ENCODE measurements at places on chromosomes 3 and 15.

DNA sequence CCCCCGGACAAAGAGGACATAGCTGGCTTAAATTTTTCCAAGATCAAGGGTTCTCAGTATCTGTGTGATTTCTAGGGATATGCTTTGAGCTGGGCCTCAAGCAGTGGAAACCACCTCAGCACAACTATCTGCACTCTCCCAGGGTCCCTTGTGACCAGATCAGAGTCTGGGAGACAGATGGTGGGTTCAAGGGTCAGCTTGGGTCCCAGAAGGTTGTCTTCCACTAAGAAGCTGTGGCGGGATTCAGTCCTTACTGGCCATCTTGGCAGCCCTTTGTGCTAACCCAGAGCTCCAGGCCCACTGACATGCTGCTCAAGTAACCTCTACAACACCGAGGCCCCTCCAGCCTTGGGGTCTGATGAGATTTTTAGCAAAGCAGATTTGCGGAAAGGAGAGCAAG, 2.7 kb downstream of the INSYN1 start:
- no peak for DNase-seq

DNA sequence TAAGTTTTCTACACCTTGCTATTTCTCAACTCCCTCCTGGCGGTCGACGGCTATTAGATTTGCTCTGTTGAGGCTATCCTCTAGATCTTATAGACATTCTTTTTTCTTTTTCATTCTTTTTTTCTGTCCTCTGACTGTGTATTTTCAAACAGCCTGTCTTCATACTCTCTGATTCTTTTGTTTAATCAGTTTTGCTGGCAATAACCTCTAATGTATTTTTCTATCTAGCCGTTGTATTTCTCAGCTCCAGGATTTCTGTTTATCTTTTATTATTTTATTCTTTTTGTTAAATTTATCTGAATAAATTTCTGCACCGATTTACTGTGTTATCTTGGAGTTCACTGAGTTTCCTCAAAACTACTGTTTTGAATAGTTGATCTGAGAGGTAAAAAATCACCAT, 31.5 kb downstream of the NLGN1 start:
- DNase-seq: no peak

DNA sequence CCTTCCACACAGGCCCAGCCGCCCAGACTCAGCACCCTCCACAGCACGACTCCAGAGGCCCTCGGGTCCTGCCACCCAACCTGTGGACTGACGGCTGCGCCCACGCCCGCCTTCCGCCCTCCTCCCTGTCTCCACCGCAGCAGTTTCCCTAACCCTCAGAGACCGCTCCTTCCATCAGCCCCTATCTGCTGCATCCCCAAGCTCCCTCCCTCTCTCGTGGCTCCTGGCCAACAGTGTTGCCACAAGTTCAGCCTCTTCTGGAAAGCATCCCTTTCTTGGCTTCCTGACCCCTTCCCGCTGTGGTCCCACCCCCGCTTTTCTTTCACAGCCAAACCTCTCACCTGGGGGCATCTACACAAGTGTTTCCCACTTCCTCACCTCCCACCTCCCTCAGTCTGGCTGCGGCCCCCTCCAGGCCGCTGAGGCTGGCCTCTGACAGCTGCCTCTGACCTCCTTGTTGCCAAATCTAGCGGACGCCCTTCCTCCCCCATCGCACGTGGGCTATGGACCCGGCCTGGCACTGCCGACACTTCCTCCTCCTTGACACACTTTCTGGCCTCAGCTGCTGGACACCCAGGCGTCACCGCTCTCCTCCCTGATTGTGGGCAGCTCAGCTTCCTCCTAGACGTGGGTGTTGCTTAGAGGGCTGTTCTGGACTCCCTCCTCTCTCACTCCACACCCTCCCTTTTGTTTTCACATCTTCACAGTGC, 168.8 kb upstream of the TLE3 start:
- DNase-seq: no peak

- no peak for DNase-seq
Measured at GRCh38 chr3:8635125-8635524, 9.5 kb downstream of the SSUH2 start.

DNA sequence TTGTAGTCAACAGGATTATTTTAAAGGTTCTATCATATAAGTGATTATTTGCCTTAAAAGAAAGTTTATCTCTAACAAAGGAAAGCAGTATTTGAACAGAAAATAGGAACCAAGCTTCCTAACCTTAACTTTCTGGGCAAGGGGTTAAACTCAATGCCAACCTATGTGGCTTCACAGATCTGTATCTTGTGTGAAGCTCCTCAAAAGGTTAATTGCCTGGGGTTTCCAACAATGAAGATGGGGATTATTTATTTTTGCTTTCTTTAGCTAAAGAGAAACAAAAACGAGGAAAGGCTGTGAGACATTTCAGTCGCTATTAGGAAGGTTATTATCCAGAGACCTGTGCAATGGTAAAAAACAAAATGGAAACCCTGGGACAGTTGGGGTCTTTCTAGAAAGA, 1.1 kb upstream of the WDR82 start:
- DNase-seq: no peak

DNA sequence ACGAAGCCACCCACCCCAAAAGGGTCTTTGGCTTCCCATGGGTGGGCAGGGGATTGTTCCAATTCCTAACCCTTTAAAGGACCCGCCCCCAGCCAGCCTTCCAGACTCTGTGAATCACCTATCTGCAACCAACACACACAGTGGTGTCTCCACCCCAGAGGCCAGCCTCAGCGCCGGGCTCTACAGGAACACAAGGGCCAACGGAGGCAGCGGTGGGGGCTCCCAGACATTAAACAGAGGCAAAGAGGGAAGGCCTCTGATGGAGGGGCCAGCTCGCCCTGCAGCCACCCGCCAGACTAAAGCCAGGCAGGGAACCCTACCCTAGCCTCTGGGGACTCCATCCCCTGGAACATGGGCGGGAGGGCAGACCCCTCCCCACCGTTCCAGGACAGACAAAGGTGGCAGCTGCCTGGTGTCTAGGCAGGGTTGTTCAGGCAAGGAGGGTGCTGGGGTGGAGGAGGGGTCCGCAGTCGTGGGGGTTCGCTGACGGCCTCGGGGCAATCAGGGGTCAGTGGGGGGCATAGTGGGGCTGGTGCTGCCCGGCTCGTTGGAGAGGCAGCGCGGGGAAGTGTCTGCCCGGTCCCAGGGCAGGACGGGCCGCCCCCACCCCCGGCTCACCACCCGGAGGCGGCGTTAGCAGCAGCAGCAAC, 448 bp downstream of the SHISA5 start:
- no peak for DNase-seq
